ENCODE measurements at places on chromosomes 7 and 10. TPM values are rescaled to one million over a fixed set of nuclear protein-coding genes. Genes with fewer than 3 reads are reported as not detected.

- no peaks in the 10 kb centered on the region for H3K4me1 ChIP-seq
- peaks cover 10% of the 10 kb centered on the region for H3K36me3 ChIP-seq
- no peaks in the 10 kb centered on the region for H3K27me3 ChIP-seq
- H3K4me3 ChIP-seq = no peak overlapping the region
Measured at GRCh38 chr7:151320263-151320845, 21.3 kb upstream of the NUB1 start.

- H3K4me1 ChIP-seq = peaks cover 5% of the 10 kb centered on the region
- peaks cover 6% of the 10 kb centered on the region for H3K27me3 ChIP-seq
- peak overlapping the region; percentile 93 for H3K4me3 ChIP-seq
- no peak overlapping the region for H3K27ac ChIP-seq
Measured at GRCh38 chr7:127390186-127390816, 2.2 kb downstream of the ZNF800 start.

GRCh38 chr10:99125879-99126278 lies 109.8 kb downstream of the HPSE2 start:
- no peak overlapping the region for H3K27ac ChIP-seq
- H3K27me3 ChIP-seq = no peaks in the 10 kb centered on the region
- H3K4me1 ChIP-seq = no peaks in the 10 kb centered on the region
- no peak overlapping the region for H3K4me3 ChIP-seq
- peaks cover 3% of the 10 kb centered on the region for H3K36me3 ChIP-seq
- DNase-seq = peak; percentile 5

- no peak for DNase-seq
- peaks cover 12% of the 10 kb centered on the region for H3K27me3 ChIP-seq
- no peaks in the 10 kb centered on the region for H3K36me3 ChIP-seq
- H3K4me1 ChIP-seq = peaks cover 12% of the 10 kb centered on the region
- H3K27ac ChIP-seq = peak overlapping the region; percentile 91
Measured at GRCh38 chr7:16754856-16755317, 1.3 kb downstream of the TSPAN13 start.

GRCh38 chr7:94111009-94111408 lies 106.9 kb upstream of the BET1 start:
- H3K27ac ChIP-seq = no peak overlapping the region
- H3K4me1 ChIP-seq = no peaks in the 10 kb centered on the region
- no peak overlapping the region for H3K4me3 ChIP-seq

The TMEM229A gene
- total RNA-seq = not detected

- H3K27me3 ChIP-seq = peaks cover 15% of the 10 kb centered on the region
- peaks cover 14% of the 10 kb centered on the region for H3K4me1 ChIP-seq
- no peaks in the 10 kb centered on the region for H3K36me3 ChIP-seq
- H3K4me3 ChIP-seq = peak overlapping the region; percentile 49
Measured at GRCh38 chr10:133260895-133261725, 15.6 kb downstream of the ADAM8 start.

DNA sequence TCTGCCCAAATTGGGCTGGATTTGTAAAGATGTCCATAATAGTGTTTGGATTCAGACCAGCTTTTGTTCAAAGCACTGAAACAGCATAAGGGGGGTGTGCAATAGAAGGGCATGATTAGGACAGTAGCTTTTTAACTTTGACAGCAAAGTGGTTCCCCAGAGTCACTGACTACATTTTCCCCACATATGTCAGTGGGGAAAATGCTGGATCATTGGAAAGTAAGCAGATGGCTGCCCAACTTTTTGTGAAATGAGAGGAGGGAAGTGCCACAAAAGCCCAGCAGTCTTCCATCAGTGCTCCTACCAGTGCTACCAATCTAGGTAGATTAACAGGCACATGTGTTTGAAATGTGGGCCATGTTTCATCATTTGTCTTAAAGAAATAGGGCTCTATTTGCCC lies 162.8 kb downstream of the FZD1 start:
- DNase-seq = no peak
- peak overlapping the region; percentile 15 for H3K4me3 ChIP-seq
- H3K36me3 ChIP-seq = no peaks in the 10 kb centered on the region

GRCh38 chr7:41977151-41977651 lies 259.8 kb downstream of the GLI3 start:
- DNase-seq = no peak
- H3K27ac ChIP-seq = no peak overlapping the region
- H3K36me3 ChIP-seq = no peaks in the 10 kb centered on the region
- H3K4me3 ChIP-seq = no peak overlapping the region
- H3K27me3 ChIP-seq = peaks cover 1% of the 10 kb centered on the region
- H3K4me1 ChIP-seq = no peaks in the 10 kb centered on the region

DNA sequence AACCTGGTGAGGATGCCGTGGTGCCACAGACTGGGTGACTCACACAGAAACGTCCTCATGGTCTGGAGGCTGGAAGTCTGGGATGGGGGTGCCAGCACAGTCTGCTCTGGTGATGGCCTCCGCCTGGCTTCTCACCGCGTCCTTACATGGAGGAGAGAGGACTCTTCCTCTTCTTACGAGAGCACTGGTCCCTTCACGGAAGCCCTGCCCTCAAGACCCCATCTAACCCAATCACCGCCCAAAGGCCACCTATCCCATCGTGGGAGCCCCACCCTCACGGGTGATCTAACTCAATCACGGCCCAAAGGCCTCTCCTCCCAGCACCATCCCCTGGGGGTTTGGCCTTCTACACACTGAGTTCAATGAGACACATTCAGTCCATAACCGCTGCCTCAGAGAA lies 137.7 kb downstream of the PTPRN2 start:
- H3K36me3 ChIP-seq = no peaks in the 10 kb centered on the region
- peaks cover 3% of the 10 kb centered on the region for H3K4me1 ChIP-seq
- H3K4me3 ChIP-seq = no peak overlapping the region
- no peak overlapping the region for H3K27ac ChIP-seq
- H3K27me3 ChIP-seq = peaks cover 4% of the 10 kb centered on the region
- DNase-seq = no peak

DNA sequence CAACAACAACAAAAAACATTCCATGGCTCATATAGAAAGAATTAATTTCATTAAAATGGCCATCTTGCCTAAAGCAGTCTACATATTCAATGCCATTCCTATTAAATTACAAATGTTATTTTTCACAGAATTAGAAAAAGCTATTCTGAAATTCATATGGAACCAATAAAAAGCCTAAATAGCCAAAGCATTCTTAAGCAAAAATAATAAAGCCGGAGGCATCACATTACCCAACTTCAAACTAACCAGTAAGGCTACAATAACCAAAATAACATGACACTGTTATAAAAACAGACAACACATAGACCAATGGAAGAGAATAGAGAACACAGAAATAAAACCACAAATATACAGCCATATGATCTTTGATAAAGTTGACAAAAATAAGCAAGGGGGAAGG lies 330.4 kb downstream of the KIF20B start:
- no peaks in the 10 kb centered on the region for H3K27me3 ChIP-seq
- DNase-seq = no peak
- no peak overlapping the region for H3K27ac ChIP-seq
- no peak overlapping the region for H3K4me3 ChIP-seq
- no peaks in the 10 kb centered on the region for H3K4me1 ChIP-seq
- H3K36me3 ChIP-seq = no peaks in the 10 kb centered on the region

GRCh38 chr7:137755427-137755826 lies 91.3 kb downstream of the DGKI start:
- no peak overlapping the region for H3K27ac ChIP-seq
- H3K4me1 ChIP-seq = peaks cover 2% of the 10 kb centered on the region
- no peak for DNase-seq
- no peak overlapping the region for H3K4me3 ChIP-seq
- no peaks in the 10 kb centered on the region for H3K27me3 ChIP-seq

The TYW1B gene
- 5.0 TPM for total RNA-seq

DNA sequence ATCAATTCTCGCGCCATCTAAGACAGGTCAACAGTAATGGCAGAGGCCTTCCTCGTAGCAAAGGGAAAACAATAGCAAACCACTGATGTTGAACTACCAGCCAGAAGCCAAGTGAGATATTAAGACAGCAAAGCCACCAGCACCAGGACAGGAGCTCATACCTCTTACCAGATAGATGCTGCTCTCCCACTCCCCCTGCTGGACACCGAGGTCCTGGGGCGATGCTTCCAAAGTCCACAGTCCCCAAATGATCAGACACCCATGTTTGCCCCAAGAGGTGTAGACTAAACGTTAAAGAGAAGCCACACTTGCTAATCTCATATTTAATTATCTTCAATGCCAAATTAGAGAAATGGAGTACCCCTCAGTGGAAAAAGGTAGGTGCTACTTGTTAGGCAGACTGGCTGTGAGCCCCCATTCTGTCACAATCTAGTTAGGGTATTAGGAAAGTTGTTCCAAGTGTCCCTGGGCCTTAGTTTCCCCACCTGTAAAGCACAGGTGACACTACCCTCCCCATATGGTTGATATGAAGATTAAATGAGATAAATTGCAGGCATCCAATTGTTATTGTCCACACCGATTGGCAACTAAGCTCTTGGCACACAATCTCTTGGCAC lies 39.9 kb downstream of the TOMM7 start:
- H3K4me3 ChIP-seq = no peak overlapping the region
- H3K4me1 ChIP-seq = no peaks in the 10 kb centered on the region
- DNase-seq = peak; percentile 70
- peaks cover 3% of the 10 kb centered on the region for H3K36me3 ChIP-seq
- no peak overlapping the region for H3K27ac ChIP-seq

DNA sequence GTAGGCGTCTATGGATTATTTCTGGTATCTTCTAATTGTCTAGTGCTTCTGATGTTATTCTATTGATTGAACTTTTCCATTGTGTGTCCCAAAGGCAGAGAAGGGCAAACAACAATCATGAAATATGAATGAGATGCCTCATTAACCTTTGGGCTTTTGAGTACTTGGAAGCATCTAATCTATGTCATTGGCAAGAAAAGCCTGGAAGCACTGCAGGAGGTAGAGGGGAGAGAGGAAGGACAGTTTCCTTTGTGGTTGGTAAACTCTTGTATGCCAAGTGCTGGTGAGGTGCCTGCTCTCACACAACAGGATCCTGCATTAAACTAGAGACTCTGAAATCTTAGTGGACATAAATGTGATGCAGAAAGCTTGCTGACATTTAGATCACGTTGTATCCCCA lies 155.2 kb upstream of the TPK1 start:
- H3K27ac ChIP-seq = peak overlapping the region; percentile 6
- no peak for DNase-seq
- H3K36me3 ChIP-seq = peaks cover 5% of the 10 kb centered on the region
- H3K4me1 ChIP-seq = peaks cover 6% of the 10 kb centered on the region
- H3K4me3 ChIP-seq = no peak overlapping the region

- no peaks in the 10 kb centered on the region for H3K36me3 ChIP-seq
- H3K4me3 ChIP-seq = no peak overlapping the region
- DNase-seq = no peak
- no peaks in the 10 kb centered on the region for H3K27me3 ChIP-seq
- H3K27ac ChIP-seq = no peak overlapping the region
Measured at GRCh38 chr7:124754576-124755268, 10.9 kb downstream of the GPR37 start.

GRCh38 chr10:43822631-43823580 lies 174.2 kb upstream of the ZNF32 start:
- no peak for DNase-seq
- H3K4me3 ChIP-seq = no peak overlapping the region
- no peaks in the 10 kb centered on the region for H3K27me3 ChIP-seq

The HKDC1 gene
- total RNA-seq = not detected

DNA sequence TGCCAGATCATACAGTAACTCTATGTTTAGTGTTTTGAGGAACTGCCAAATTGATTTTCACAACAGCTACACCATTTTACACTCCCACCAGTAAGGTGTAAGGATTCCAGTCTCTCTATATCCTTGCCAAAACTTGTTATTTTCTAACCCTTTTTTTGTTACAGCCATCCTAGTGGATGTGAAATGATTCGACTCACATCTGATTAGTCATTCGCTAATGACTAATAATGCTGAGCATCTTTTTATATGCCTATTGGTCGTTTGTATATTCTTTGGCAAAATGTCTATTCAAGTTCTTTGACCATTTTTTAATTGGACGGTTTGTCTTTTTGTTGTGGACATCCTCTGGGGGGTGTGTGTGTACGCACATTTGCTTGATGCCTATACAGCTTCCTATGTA lies 142.8 kb downstream of the DGKB start:
- no peak for DNase-seq
- peaks cover 6% of the 10 kb centered on the region for H3K4me1 ChIP-seq
- no peak overlapping the region for H3K27ac ChIP-seq
- H3K4me3 ChIP-seq = no peak overlapping the region
- H3K27me3 ChIP-seq = no peaks in the 10 kb centered on the region

The LIPJ gene
- 0.22 TPM for total RNA-seq

The C10orf53 gene
- total RNA-seq = 0.25 TPM

- H3K4me3 ChIP-seq = no peak overlapping the region
- peaks cover 3% of the 10 kb centered on the region for H3K4me1 ChIP-seq
- peaks cover 4% of the 10 kb centered on the region for H3K27me3 ChIP-seq
- peaks cover 2% of the 10 kb centered on the region for H3K36me3 ChIP-seq
Measured at GRCh38 chr10:69786791-69787190, 14.9 kb upstream of the COL13A1 start.

DNA sequence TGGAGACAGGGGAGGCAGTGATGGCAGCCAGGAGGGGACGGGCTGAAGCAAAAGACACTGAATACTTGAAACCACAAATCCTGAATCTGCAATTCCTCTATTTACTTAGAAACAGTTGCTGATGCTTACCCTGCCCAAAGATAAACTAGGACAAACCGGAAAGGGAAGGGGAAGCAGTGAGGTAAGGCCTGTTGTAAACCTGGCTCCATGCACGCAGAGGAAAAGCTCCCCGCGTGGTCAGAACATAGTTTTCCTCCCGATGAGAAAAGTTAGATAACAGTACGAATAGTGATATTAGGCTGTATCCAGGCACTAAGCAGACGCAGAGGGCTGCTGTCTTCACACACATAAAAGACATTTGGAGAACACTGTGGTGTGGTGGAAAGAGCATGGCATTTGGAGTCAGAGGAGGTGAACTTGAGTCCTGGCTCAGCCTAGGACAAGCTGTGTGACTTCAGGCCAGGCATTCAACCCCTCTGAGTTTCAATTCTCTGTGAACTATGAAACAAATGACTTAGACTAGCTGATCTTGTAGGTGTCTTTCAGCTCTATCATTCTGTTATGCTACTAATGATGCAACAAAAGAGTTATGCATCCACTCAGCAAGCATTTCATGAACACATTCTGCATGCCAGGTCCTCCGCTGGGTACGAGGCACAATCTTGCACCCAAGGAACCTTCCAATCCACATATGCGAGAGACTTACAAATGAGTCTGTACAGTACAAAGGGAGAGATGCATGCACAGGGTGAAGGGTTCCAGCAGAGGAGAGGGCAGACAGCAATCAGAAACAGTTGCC lies 80.9 kb downstream of the SORBS1 start:
- H3K4me1 ChIP-seq = peaks cover 37% of the 10 kb centered on the region
- peak overlapping the region; percentile 42 for H3K4me3 ChIP-seq
- H3K36me3 ChIP-seq = peaks cover 6% of the 10 kb centered on the region
- H3K27me3 ChIP-seq = peaks cover 4% of the 10 kb centered on the region

The NAMPT gene
- total RNA-seq = 48.4 TPM

Measured in glutamatergic neuron (in vitro differentiated cells).